ENCODE measurements at places on chromosomes 2 and 18.

- DNase-seq = no peak
These were observed 339.4 kb downstream of the DCC start for GRCh38 chr18:52679354-52679753.

DNA sequence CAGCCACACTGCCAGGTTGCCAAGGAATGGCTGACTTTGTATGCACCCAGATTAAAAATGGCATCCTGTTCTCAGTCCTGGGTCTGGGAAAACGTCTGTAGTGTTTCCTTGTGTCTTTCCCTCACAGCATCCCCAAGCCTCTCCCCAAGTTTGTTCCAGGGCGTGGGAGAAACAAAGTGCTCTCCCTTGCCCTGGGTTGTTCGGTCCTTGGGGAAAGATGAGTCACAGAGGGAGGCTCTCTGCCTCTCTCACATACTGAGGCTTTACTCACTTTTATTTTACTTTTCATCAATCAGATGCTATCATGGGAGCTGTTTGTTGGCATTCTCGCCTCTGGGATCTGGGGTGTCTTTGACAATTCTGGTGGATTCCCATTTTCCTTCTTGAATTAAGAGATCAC lies 492.3 kb downstream of the XIRP2 start:
- no peak for DNase-seq

DNA sequence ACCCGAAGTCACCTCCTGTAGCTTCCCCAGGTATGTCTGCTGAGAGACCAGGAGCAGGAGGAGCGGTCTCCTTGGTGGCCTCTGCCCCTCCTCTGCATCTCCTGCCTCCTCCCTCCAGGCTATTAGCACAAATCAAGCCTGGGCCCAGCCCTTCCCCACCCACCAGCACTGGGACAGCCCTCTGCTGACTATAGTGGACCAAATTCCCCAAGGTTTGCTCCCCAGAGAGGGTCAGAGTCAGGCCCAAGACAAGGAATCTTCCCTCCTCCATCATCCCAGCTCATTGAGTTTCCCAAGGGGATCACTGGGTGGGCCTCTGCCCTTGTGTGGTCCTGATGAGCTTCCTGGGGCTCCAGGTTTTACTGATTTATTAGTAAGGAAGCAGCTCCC lies 62.1 kb downstream of the EMILIN2 start:
- DNase-seq = no peak

- DNase-seq = no peak
These were observed 73.9 kb downstream of the SDC1 start for GRCh38 chr2:20150806-20151571.

DNA sequence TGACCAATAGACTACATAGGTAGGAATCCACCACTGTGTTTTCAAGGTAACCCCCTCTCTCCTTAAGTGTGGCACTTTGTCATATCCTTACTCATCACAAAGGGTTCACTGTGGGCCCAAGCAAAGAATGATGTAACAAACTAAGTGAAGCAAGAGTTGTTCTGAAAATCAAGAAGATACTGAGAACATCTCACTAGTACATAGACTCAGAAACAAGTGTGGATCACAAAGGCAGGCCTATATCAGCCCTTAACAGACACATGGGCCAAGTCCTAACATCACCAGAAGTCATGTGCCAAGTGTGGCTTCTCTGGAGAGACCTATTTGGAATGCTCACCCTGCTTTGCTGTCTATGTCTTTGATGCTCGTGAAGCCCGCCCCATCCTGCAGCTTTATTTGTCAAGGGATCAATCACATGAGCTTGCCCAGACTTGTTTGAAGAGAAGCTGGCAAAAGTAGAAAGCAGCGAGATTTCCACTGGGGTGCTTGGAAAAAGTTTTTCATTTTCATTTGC lies 131.2 kb upstream of the TTC39C start:
- no peak for DNase-seq

Data from left cardiac atrium (tissue), 4 donors.